Right forelimb (tissue), 1 donor: ENCODE measurements at places on chromosomes 11 and 22.

DNA sequence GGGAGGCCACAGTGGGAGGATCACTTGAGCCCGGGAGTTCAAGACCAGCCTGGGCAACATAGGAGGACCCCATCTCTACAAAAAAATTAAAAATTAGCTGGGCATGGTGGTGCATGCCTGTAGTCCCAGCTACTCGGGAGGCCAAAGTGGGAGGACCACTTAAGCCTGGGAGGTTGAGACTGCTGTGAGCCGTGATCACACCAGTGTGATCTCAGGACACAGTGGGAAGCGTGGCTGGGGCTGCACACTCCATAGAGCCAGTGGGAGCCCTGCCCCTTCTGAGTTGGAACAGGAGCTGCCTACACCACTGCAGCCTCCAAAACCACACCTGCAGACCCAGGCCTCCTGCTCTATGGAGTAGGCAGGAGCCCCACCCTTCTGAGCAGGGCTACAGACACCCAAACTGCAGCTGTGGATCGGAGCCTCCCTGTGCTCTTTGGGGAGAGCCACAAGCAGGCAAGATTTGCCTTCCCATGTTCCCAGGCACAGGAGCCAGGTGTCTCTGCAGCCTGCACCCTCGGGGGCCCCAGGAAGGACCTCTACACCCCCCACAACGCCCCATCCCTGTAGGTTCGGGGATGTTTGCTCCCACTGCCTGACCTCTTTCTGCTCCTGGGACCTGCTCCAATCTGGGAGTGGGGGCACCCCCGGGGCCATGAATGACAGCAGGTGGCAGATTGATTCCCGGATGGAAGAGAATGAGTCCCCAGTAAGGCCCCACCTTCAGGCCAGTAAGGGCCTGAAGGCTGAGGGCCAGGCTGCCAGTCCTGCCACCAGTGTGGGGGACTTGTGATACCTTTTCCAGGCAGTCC lies 245.4 kb downstream of the BUD13 start:
- no peak for DNase-seq

DNA sequence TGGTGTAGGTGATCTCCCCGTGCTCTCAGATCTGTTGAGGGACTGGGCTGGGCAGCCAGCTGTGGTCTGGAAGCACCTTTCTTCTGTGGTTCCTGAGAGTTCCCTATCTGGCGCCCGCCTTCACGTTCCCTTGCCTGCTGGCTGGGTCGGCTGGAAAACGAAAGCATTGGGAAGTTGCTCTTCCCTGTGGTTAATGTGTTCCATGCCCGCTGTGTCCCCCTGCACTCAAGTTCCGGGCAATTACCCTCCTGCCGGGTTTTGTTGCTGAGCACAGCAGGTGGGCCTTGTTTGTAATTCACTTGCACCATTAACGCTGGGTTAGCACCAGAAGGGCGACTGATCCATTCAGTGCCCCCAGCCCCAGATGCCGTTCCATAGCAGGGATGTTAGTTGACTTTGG lies 134.1 kb downstream of the GRIK4 start:
- DNase-seq = peak; percentile 46

GRCh38 chr11:7530013-7530640 lies 16.3 kb downstream of the PPFIBP2 start:
- DNase-seq = no peak

GRCh38 chr11:117421041-117421440 lies 93.4 kb downstream of the CEP164 start:
- DNase-seq = no peak

DNA sequence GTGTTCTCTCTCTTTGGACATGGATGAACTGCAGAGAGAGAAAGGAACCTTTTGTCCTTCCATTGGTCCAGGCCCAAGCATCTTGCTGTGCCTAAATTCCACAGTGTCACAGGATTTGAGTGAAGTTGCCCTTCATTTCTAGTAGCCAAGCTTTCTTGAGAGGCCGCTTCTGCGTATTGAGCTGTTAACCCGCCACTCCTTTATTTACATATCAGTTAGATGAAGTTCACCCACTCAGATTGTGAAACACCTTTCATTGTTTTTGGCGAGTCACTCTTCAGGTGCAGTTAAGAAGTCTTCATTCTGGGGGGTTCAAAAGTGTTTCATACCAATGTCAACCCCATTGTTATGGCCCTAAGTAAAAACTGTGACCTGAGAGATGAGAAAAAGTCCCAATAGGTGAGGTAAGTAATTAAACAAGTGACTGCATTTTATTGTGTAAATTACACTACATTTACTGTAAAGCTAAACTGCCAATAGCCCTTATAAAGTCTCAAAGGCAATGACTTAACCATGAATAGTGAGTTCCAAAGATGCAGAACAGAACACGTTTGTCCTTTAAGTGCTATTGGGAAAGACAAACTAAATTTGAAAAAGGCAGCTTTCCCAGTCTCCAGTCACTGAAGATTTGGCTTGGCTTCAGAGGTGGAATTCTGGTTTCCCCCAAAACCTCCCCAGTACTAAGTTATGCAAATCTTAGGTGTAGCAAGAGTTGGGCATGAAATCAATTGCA lies 61.0 kb downstream of the APIP start:
- DNase-seq = no peak

DNA sequence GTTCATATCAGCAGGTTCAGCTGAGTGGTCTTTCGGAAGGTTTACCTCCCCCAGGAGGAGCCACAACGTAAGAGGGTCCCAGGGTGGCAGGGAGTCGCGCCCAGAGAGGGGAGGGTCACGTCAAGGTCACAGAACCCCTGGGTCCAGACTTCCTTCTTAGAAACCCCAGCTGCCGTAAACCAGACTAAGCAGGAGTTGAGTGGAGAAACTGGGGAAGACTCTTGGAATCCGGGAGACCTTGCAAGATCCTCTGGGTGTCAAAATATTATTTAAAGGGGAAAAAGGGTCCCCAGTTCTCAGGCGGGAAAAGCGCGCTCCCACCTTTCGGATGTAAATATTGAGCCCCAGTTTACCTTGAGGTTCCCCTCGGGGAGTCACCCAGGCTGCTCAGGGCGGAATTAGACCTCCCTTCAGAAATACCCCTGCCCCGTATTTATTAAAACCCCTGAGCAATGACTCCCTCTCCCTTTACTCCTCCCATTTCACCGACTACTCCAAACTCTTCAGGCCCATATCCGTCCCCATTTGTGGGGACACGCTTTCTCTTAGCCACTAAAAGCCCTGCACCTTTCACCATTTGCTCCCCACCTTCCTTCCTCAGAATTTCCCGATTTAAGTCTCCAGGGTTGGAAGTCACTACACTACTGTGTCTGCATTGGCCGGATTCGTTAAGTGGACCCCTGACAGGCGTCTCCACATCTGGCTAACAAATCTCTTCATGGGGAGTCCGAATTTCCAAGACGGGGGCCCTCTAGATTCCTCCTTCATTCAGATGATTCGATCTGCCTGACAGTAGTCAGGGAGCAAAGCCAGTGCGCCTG lies 4.2 kb downstream of the SLC17A6 start:
- no peak for DNase-seq

DNA sequence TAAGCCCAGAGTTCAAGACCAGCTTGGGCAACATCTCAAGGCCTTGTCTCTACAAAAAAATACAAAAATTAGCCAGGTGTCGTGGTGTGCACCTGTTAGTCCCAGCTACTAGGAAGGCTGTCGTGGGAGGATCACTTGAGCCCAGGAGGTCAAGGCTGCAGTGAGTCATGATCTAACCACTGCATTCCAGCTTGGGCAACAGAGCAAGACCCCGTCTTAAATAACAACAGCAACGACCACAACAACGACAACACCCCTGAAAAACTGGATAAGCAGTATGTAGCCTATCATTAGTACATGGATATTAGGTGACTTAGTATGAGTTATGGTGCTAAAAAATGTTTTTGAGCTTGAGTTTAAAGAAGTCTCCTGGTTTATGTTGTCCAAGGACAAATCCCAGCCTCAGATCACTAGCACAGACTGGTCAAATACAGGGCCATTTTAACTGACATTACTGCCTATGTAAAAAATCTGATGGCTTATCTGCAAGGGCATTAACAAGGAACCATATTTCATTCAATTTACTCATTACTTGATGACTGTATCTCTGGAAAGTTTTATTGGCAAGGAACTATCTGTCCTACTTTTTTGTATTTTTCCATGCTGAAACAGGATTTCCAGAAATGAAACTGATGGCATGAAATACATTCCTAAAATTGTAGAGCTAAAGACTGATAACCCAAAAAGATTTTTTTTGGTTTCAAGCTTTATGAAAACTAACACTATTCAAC lies 23.4 kb downstream of the C2CD3 start:
- DNase-seq = no peak

- DNase-seq = no peak
These were observed 157.9 kb upstream of the CARD18 start for GRCh38 chr11:105297463-105297862.

- no peak for DNase-seq
These were observed 20.2 kb downstream of the MMP27 start for GRCh38 chr11:102685338-102685737.

DNA sequence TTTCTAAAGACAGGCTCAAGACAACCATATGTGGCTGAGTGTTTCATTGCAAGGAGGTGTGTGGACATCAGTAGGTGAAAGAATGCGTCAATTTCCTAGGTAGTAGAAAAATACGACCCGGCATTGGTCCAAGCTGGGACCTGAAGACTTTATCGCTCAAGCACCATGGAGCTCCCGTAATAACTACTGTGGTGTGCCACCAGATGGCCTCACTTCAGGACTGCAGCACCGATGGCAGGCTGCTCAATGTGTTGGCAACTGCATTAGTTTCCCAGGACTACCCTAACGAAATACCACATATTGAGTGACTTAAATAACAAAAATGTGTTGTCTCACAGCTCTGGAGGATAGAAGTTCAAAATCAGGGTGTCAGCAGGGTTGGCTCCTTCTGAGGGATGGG lies 72.4 kb upstream of the FAT3 start:
- DNase-seq = no peak
